ENCODE measurements at places on chromosomes 7 and 10. TPM values are rescaled to one million over a fixed set of nuclear protein-coding genes. Genes with fewer than 3 reads are reported as not detected.

ASIC3 gene
- 0.46 TPM for polyA plus RNA-seq

LIPJ gene
- 1.2 TPM for polyA plus RNA-seq

TMEM176B gene
- polyA plus RNA-seq, result 144 TPM

SAMD8 gene
- 6.3 TPM for polyA plus RNA-seq

SAMD9L gene
- 5.8 TPM for polyA plus RNA-seq

POT1 gene
- 9.0 TPM for polyA plus RNA-seq

OPALIN gene
- polyA plus RNA-seq, result not detected

GRB10 gene
- 10.1 TPM for polyA plus RNA-seq

RBM20 gene
- polyA plus RNA-seq, result 0.23 TPM

PTPRZ1 gene
- not detected for polyA plus RNA-seq

MRPS17 gene
- 17.1 TPM for polyA plus RNA-seq

PTF1A gene
- polyA plus RNA-seq, result not detected

GRID2IP gene
- polyA plus RNA-seq, result 0.23 TPM

FASTK gene
- polyA plus RNA-seq, result 65.0 TPM

CUZD1 gene
- polyA plus RNA-seq, result not detected

LIPK gene
- polyA plus RNA-seq, result not detected

SUN3 gene
- polyA plus RNA-seq, result not detected

TAC1 gene
- 2.9 TPM for polyA plus RNA-seq

KCTD7 gene
- 3.2 TPM for polyA plus RNA-seq

GPR146 gene
- 3.0 TPM for polyA plus RNA-seq

LEP gene
- not detected for polyA plus RNA-seq

C10orf120 gene
- polyA plus RNA-seq, result not detected

MLXIPL gene
- polyA plus RNA-seq, result 11.9 TPM

ACBD7 gene
- not detected for polyA plus RNA-seq

ETV1 gene
- polyA plus RNA-seq, result 0.60 TPM

TMEM196 gene
- 0.13 TPM for polyA plus RNA-seq

ATOH7 gene
- 0.60 TPM for polyA plus RNA-seq

BAMBI gene
- 0.87 TPM for polyA plus RNA-seq

Data from sigmoid colon (tissue), 7 donors.